ENCODE measurements at places on chromosomes 4 and X.

- DNase-seq = no peak
These were observed 99.0 kb upstream of the SHOX start for GRCh38 chrX:531611-531936.

DNA sequence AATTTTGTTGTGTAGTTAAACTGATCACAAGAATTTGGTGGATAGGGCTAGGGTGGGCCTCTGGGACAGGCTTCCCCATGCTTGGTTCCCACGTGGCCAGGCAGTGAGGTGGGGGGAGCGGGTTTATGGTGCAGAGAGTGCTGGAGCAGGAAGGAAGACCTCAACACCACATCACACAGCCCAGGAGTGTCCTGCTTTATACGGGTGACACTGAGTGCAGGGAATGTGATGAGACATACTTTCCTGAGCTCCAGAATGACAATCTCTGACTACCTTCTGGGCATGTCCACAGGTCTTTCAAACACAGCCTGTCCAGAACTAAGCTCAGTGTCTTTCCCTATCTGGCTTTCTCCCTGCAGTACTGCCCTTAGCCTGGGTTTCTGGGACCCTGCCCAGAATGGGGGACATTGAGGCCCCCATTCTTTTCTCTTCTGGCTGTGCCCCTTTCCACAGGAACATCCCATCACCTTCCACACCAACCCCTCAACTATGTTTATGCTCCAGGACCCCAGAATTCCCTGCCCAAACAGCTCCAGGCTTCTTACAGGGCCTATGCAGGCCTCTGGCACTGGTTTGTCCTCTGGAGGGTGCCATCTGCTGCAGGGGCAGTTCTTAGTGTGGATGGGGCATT is 36.5 kb upstream of the RASL11B start:
- no peak for DNase-seq

DNA sequence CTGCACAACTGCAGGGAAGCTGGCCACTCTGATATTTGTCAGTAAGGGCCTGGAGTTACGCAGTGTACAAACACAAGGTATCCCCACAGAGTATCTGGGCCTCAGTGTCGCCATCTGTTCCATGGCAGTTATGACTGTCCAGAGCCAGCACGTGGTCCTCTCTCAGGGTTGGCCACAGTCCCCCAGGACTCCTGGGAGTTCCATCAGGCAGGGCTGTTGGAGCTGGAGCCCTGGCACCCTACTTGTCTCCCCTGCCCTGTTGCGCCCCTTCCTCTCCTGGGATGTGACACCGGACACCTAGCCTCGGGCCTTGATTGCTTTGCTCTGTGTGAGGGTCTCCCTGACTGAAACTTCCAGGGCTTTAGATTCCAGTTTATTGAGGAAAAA is 8.4 kb downstream of the HTRA3 start:
- no peak for DNase-seq

DNA sequence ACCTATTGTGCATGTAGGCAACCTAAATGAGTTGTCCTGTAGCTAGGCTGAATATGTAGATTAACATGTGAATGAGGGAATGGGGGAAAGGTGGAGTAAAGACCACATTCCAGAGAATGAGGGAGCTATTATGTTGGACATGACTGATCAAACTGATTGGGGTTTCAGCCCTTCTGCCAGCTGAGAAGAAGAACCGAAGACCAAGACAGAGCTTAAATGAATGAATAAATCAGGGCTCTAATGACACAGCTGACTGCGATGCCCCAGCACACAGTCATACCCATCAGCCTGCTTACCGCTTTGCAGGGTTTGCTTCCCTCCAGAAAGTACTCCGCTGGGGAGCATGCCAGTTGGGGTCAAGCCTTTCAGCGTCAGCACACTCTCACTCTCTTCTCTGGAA is 315.4 kb downstream of the PPP3CA start:
- no peak for DNase-seq

DNA sequence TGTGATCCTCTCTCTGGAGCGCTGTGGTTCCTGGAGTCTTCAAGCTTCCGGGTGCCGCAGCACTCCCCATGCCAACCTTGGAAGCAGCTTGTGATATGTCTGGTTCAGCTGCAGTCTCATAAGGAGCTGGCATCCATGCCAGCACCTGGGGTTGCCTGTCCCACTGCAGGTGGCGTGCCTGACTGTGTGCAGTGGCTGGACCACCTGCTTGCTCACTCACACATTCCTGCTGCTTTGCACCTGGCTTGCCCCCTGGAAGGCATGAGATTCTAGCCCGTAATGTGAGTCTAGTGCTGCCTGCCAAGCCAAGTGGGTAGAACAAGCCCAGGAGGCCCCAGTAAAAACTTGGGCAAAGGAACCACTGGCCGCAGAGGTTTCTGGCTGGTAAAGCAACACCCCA is 687.2 kb upstream of the AADAT start:
- DNase-seq = no peak

DNA sequence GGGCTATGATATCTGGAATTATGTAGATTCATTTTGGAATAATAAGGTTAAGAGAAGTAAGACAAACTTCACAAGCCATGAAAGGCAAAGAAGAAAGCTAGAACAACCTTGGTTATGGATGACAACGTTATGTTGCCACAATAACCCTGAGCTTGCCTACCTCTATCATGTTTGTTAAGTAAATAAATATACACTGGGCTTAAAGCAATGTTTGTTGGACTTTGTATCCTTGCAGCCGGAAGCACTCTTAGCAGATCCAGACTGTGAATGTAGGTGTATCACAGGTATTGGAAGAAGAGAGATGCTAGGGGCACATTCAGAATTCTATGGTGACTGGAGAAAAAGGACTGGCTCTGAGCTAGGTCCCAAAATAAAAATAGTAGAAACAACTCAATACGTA is 214.4 kb downstream of the HS3ST1 start:
- no peak for DNase-seq

DNA sequence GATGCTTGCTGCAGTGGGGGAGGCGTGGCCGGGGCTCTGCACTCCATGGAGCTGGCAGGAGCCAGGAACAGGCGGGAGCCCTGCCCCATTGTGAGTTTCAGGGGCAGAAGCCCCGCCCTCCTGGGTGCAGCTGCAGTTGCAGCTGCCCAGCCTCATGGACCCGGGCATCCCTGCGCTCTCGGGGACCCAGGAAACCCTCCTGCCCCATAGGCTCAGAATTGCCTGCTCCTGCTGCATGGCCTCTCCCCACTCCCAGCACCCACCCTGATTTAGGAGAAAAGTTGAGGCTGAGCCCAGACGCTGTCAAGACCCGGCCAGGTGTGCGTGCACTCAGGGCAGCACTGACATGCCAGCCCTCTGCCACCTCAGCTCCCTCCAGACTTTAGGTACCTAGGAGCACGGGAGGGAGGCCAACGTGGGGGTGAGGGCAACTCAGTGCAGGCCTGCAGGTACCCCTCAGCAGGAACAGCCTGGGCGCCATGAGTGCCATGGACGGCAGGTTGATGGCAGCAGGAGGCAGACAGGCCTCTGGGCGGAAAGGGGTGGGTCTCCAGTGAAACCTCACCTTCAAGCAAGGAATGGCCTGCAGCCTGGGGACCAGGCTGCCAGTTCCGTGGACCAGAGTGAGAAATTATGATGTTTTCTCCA is 67.2 kb upstream of the MAGEB2 start:
- no peak for DNase-seq

DNA sequence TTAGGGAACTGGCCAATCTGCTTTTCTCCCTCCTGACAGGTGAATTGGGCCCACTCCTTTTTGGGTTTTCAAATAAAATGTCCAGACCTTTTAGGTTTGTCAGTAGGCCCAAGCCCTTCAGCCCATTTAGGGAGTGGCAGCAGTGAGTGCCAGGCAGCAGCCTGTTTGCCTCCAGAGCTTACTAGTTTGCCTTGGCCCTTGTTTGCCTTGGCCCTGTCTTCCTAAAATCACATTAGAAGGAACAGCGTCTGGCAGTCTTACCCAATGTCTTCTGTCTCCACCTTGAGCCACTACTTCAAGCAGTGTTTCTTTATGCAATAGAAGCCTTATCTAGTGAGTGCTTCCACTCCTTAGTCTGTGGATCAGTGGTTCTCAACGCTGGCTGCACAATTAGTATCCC is 117.1 kb downstream of the TMEM164 start:
- DNase-seq = no peak

- DNase-seq = no peak
These were observed 2.9 kb upstream of the ZMYM3 start for GRCh38 chrX:71256856-71257255.

DNA sequence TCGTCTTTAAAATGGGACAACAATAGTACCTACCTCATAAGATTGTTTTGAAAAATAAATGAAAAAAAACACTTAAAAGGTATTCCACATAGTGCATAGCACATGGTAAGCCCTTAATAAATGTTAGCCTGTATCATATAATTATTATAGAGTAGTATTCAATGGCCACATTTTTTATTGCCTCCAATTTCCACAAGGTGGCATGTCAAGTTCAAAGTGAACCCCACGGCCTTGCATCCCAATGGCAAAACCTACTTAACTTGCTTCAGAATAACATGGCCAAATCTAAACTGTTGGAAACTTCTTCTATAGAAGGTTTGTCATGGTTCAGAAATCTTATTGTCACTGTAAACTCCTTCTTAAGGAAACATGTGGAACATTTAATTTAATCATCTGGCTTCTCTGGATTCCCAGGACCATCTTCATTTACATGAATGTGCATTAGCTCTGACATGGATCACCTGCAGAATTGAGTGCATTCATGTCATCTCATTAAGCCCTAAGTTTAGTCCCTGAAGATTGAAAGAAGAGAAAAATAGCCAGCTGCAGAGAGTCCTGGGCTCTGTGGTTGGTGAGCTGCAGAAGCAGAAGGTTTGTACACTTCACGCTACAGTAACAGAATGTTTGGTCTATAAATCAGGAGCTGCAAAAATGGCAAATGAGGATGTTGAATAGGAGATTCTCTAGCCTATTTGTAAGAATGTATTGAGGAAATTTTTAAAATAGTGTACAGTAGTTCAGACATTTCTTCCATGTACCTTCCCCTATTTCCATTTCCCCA is 61.0 kb downstream of the ANXA3 start:
- DNase-seq = no peak

GRCh38 chrX:124530803-124531202 is 184.4 kb downstream of the SH2D1A start:
- DNase-seq = no peak

DNA sequence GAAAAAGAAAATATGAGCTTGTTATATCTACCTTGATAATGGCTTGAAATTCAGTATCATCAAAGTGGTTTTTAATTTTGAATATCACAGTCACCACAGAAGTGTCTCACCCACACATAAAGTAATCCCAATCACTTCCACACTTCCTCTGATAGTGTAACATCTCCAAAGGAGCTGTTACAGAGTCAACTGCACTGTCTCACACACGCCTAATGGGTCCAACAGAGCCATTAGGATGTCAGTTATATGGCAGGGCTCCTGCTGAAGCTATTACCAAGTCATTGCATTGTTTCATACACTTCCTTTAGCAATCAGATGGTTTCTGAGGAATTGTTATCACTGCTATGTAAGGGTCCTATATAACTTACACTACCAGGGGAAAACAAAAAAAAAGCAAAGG is 432.1 kb upstream of the TEX13C start:
- no peak for DNase-seq

DNA sequence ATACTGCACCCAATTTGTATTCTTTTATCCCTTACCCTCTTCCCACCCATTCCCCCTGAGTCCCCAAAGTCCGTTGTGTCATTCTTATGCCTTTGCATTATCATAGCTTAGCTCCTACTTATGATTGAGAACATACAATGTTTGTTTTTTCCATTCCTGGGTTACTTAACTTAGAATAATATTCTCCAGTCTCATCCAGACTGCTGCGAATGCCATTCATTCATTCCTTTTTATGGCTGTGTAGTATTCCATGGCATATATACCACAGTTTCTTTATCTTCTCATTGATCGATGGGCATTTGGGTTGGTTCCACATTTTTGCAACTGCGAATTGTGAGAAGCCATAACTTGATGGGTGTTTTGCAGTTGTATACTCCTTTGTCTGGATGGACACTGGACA is 62.8 kb downstream of the FHIP1A start:
- DNase-seq = no peak

- no peak for DNase-seq
These were observed 13.8 kb upstream of the ZNF674 start for GRCh38 chrX:46559062-46559461.

DNA sequence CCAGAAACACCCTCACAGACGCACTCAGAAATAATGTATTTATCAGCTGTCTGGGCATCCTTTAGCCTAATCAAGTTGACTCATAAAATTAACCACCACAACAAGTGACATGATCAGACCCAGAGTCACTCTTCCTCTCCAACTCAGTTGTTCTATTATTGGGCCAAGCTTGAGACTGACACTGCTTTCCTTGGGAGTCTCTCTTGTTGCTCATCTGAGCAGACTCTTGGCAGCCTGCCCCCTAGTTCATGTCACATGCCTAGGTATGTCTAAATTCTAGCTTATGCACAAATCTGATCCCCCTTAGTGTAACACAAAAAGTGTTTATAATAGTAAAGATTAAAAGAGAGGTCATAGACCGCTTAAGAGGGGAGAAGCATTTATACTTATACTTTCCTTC is 72.6 kb upstream of the ADAMTS3 start:
- no peak for DNase-seq

DNA sequence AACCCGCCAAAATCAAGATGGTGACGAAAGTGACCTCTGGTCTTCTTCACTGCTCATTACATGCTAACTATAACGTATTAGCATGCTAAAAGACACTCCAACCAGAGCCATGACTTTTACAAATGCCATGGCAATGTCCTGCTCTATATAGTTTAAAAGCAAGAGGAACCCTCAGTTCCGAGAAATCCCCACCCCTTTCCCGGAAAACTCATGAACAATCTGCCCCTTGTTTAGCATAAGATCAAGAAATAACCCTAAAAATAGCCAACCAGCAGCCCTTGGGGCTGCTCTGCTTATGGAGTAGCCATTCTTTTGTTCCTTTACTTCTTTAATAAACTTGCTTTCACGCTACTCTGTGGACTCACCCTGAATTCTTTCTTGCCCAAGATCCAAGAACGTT is 463.5 kb upstream of the FAM241A start:
- DNase-seq = no peak

- no peak for DNase-seq
These were observed 602.0 kb downstream of the GLUD2 start for GRCh38 chrX:121649417-121649816.

DNA sequence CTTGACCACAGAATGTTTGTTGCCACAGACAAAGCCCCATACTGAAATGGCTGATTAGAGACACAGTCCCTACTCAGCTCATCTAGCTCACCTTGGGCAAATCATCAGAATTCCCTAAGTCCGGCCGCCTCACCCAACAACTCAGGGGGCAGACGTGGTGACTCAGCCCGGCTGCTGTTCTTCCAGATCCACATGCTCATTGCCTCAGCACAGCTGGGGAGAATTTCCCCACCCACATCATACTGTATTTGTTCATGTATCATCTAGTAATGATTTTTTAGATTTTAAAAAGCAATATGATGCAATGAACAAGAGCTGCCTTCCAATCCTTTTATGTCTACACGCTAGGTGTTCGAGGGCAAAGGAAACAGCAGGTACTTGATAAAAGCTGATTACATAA is 333.8 kb upstream of the TENM3 start:
- no peak for DNase-seq

GRCh38 chr4:99848591-99849001 is 32.0 kb downstream of the DAPP1 start:
- no peak for DNase-seq

GRCh38 chrX:49840679-49841078 is 11.6 kb downstream of the PAGE4 start:
- no peak for DNase-seq
